ENCODE measurements at places on chromosomes 16 and 17. TPM values are rescaled to one million over a fixed set of nuclear protein-coding genes. Genes with fewer than 3 reads are reported as not detected.

OR1A1 gene
- total RNA-seq, result not detected

GSG1L gene
- 0.08 TPM for total RNA-seq

ZNF213 gene
- 12.3 TPM for total RNA-seq

AKAP10 gene
- total RNA-seq, result 24.6 TPM

TLCD3A gene
- 30.4 TPM for total RNA-seq

- no peak for DNase-seq
Observed at GRCh38 chr17:56593646-56594319, at the start of gene NOG. Gene NOG (plus strand): TSS chr17:56593699. CDS start chr17:56594224, 525 bp downstream.

GRCh38 chr17:47993964-47994363, 23.1 kb downstream of the CDK5RAP3 start:
- no peak for DNase-seq

DNA sequence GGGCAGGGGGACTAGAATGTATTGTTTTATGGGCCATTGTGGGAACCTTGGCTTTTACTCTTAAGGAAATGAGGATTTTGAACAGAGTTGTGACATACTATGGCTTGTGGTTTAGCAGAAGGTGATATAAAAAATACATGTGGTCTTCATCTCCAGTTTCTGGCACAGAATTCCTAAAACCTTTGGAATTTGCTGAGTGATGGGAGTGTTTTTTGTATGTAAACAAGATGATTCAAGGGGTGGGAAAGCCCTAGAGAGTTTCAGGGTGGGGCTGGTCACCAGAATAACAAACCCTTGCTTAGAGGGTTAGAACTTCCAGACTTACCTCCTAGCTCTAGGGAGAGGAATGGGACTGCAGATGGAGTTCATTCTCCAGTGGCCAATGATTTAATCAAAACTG, 316.1 kb downstream of the PHKB start:
- DNase-seq, result no peak

DNA sequence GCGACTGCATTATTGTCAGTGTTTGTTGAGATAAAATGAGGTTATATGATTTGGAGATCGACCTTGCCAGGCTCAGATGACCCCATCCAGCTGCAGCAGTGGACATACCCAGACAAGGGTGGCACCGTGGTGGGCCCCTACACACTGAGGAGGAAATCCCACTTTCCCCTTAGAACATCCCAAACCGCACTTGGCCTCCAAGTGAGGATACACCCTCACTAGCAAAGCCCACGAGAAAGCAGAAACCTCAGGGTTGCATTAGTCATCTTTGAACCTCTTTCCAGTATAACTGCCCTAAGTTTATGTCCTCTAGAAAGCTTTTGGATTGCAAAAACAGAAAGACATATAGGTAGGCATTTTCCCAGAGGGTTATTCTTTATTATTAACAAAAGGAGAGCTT, 101.5 kb downstream of the CLEC16A start:
- no peak for DNase-seq

DNA sequence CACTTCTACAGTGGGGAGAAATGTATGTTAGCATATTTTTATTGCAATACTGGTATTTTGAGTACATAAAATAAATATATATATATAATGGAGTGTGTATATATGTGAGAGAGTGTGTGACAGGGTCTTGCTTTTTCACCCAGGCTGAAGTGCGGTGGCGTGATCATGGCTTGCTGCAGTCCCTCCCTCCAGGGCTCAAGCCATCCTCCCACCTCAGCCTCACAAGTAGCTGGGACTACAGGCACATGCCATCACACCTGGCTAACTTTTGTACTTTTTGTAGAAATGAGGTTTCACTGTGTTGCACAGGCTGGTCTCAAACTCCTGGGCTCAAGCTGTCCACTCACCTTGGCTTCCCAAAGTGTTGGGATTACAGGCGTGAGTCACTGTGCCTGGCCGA, 4.1 kb downstream of the CYLD start:
- no peak for DNase-seq

GRCh38 chr16:68335175-68335574, 24.4 kb downstream of the PRMT7 start:
- no peak for DNase-seq

- DNase-seq, result no peak
Observed at GRCh38 chr17:35775039-35775438, 14.4 kb downstream of the C17orf50 start.

- no peak for DNase-seq
Observed at GRCh38 chr16:85528528-85529387, 84.4 kb upstream of the GSE1 start.

DNA sequence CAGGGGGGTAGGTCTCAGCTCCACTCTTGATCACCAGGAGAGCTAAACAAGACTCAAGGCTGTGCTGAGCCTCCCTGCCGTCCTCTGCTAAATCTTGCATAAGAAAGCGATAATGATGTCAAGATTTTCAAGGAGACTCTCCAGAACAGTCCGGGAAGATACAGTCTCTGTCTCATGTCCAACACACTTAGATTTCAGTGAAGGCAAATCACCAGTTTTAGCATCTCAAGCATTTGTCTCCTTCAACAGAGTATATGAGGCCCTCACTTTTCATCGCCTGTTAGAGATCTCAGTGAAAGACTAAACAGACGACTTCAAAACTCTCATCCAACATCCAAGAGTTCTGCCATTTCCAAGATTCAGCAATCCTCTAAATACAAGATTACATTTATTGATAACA, 13.6 kb downstream of the CDYL2 start:
- DNase-seq, result no peak

DNA sequence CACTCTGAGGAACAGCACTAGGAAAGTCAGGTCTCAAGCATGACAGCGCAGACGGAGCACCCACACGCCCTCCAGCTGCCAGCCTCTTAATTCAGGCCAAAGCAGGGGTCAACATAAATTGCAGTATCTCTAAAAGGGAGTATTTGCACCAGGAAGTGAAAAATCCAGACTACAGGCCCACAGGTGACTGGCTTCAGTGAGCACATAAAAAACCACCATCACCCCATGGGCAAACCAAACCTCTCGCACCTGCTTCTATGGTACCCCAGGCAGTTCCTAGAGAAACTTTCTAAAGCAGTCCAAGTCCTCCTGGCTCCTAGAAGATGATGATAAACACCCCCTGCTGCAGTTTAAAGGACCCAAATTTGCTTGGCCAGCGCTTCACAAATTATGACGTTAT, 129.8 kb downstream of the ZNF423 start:
- DNase-seq, result no peak

GRCh38 chr17:77227461-77228240, 86.9 kb downstream of the SEC14L1 start:
- DNase-seq, result no peak

Measured in Panc1 (cell line).